ENCODE measurements at places on chromosomes 16 and 17.

GRCh38 chr16:4783951-4784336 is 4.2 kb downstream of the SEPTIN12 start:
- DNase-seq, result no peak

DNA sequence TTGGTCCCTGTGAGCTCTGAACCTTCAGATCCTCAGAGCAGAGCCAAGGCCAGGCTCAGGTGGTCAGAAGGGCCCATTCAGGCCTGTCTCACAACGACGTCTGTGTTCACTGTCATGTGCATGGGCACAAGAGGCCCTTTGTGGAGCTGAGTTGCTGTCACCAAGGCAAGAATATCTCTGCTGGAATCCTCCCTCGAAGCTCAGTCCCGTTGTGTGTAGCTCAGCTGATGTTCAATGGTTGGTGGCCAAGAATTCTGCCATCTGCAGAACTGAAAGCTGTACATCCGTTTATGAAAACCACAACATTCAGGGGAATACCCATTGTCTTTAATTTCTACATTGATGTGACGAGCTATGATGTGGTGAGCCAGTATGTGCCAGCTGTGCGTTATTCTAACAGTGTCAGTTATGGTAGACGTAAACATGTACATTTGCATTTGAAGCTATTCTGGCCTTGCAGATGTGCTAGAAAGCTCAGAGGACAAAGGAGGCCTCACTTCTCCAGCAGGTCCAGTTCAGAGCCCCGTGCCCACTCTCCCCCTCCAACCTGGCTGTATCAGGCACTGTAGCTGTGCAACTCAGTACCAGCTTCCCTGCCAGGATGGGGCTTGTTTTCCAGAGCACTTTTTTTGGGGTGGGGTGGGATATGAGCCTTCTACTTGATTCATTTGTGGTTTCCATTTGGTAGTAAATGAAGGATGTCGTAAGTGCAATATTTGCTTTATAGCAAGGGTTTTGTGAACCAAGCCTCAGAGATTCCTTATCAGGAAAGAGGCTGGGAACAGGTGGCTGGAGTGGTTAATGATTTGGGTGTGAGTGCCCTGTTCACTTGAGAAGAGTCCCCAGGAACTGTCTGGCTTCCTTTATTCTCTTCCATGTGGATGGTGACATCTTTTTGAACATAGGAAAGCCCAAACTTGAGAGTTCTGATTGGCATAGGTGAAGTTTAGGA is 56.1 kb downstream of the B9D1 start:
- no peak for DNase-seq

DNA sequence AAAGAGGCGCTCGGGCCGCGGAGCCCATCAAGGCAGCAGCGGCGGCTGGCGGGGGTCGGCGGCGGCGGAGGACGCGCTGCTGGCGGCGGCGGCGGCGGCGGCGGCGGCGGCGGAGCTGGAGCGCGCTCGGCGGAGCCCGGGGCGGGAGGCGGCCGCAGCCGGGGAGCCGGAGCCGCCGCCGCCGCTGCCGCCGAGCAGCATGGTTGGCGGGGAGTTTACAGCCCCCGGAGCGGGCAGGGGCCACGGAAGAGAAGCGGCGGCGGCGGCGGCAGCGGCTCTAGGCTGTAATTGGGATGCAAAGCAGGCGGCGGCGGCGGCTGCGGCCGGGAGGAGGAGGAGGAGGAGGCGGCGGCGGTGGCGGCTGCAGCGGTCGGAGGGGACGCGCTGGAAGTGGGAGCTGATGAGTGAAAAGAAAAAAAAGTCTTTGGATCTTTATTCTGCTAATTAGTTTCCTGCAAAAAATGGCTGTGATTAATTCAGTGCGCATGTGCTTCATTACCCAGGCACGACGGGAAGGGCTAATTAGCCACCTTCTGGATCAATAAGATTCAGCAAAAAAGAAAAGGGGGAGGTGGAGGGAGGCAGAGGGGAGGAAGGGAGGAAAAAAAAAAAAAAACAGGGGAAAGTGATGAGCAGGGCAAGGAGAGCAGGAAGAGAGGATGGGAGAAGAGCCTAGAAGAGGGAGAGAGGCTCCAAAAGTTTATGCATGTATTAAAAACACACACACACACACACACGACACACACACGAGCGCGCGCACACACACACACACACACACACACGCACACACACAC is 10.9 kb upstream of the ZFHX3 start:
- no peak for DNase-seq

GRCh38 chr17:77182205-77183172 is 41.7 kb downstream of the SEC14L1 start:
- no peak for DNase-seq

GRCh38 chr17:39064819-39065218 is 86.6 kb downstream of the PLXDC1 start:
- no peak for DNase-seq

DNA sequence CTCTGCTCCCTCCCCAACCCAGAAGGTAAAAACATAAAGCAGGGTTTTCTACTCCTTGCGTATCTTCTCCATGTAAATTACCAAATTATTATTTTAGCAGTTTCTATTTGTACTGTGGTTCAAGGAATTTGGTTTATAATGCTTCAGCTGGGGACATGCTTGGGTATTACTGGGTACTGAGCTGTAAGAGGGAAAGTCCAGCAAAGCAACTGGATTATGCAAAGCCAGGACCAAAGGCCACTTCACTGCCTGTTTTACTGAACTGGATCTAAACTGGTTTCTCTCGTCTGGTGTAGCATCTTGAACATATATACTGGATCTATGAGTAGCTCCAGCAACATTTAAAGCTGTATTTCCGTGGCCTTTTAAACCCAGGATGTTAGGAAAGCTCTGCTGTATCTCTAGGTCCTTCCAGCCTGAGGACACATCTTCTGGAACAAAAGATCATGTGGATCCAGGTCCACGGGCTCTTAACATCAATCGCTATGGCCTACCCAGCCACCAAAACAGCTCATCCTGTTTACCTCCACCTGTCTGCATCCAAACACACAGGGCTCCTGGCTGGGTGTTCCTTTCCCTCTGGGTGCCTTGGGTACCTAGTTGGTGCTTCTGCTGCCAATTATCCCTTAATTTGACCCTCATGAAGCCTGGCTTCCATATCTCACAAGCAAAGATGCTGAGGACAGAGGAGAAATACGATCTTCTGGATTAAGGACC is 7.2 kb downstream of the PMP22 start:
- DNase-seq, result no peak

DNA sequence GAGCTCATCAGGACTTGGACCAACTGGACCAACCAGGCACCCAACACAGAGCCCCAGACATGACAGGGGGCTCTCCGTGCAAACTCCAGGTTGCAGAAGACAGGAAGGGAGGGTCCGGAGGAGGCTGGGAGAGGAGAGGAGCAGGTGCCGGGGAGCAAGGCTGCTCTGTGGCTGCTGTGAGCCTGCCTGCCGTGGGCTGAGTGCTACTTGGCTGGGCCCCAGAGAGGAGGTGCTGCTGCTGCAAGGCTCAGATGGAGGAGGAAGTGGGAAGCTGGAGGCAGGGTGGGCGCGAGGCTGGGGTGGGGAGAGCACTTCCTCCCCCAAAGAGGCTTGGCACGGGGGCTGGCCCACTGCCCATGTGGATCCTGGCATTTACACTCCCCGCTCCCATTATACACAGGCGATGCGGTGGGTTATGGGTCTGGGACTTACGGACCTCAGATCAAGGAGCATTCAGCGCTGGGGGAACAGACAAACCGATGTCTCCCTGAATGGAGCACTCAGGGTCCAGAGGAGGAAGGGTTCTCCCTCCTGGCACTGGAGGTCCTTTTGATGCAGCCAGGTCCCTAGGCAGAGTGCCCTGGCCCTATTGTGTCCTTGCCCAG is 15.9 kb downstream of the EPOP start:
- no peak for DNase-seq

- DNase-seq, result no peak
These were observed 24.5 kb downstream of the NPLOC4 start for GRCh38 chr17:81612172-81612970.

GRCh38 chr17:69884846-69885245 is 190.2 kb upstream of the KCNJ16 start:
- no peak for DNase-seq

DNA sequence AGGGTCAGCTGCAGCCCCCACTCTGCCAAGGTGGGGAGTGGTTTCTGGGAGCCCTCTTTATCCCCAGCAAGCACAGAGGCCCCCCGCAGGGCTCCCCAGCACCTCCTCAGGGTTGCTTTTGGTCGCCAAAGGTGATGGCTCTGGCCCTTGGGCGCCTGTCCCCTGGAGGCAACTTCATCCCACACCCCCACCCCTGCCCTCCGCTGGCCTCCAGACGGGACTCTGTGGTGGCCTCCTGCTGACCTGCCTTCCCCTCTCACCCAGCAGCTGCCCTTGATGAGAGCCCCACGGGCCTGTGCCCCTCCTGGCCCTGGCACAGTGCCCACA is 7.8 kb upstream of the RHOT2 start:
- no peak for DNase-seq

- DNase-seq, result no peak
These were observed 1503.7 kb downstream of the CDH11 start for GRCh38 chr16:63617990-63618763.
